Naive B cell (primary cell): ENCODE measurements at places on chromosomes 1 and 21.

GRCh38 chr1:183304440-183305107 is 113.6 kb downstream of the NMNAT2 start:
- DNase-seq: no peak

DNA sequence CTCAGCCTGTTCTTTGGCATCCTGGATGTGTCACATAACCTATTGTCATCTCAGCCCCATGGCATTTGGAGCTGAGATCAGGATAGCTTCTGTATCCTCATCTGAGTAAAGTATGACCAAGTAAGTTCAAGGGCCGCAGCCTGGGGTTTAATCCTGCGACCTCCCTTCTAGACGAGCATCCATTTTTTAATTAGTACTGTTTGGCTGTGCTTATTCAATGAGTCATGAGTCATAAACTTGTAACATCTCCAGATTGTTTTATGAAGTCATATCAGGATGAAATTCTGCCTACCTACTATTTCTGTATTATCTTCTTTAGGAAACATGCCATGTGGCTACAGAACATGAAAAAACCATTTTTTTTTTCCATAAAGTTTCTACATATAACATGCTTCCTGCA is 119.1 kb downstream of the ERG start:
- DNase-seq: no peak

DNA sequence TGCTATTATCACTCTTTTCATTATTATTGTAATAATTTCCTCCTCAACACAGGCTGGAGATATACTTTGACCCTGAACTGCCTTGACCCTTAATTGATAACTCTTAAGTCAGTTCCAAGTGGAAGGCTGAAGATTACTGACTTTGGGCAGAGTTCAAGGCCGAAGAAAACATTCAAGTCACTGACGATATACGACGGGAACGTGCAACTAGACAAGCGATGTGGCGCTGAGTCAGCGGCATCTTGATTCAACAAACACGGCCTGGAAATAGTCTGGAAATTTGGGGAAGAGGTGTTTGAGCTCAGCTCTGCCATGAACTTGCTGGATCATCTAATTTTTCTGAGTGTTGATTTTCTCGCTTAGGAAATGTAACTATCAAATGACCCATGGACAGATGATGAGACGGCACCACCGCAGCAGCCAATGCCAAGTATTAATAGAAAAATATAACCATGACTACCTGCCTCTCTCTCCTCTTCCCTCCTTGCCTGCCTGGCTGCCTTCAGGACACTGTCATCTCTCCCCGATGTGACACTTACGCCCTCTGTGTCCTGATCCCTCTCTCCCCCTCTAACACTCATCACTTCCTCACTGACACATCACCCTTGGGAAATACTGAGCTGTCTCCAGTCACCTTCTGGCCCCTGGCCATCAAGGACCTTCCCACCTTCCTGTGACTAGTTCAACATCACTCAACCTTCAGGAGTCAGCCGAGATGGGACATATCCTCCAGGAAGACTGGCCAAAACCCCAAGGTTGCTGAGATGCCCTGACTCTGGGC is 49.4 kb downstream of the TMCO4 start:
- no peak for DNase-seq

DNA sequence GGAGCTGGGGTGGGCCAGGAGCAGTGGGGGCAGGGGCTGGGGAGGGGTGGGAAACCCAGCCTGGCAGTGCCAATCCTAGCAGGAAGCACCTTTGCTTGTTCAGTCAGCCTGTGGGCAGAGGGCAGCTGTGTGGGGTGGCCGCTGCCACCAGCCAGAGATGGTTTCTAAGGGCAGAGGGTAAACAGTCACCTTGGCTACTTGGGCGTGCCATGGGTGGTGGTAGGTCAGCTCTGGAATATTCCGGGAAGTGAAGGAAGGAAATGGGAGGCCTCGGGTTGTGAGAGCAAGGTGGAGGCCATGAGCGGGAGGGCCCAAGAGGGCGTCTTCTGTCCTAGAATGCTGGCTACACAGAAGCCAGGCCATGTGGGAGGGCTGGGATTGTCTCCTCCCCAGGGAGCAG is 20.7 kb upstream of the WNT4 start:
- DNase-seq: no peak

DNA sequence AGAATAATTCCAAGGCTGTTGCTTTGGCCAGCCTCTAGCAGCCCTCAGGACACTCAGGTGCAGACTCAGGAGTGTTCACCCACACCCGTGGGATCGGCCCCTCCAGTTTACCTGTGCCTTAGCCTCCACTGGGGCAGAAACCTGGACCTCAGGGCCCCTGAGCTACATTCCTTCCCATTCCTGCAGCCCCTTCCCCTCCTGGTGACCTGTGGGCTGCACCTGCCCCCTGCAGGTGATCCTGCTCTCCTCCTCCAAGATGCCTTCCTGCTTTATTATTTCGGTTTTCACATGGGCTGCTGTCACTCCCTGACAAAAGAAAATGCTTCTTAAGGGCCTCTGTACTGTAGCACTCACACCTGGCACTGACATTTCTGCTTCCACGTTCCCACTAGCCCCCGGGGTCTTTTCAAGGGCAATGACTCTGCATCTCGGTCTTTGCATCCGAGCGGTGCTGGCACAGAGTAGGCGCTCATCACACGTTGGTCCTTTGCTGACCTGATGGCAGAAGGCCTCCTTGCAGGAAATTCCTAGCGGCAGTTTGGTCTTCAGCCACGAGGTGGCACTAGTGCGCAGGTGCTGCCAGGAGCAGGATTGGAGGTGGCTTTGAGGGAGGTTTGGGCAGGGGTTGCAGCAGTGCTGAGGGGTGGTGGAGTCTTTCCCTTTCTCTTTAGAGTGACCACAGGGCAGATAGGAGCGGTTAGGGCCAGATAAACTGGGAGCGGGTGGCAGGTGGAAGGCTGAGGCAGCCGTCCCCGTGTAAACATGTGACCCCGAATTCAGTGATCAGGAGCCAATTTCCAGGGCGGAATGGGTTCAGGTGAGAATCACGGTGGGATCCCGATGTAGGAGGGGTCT is 25.3 kb upstream of the ETV3 start:
- peak; percentile 49 for DNase-seq

DNA sequence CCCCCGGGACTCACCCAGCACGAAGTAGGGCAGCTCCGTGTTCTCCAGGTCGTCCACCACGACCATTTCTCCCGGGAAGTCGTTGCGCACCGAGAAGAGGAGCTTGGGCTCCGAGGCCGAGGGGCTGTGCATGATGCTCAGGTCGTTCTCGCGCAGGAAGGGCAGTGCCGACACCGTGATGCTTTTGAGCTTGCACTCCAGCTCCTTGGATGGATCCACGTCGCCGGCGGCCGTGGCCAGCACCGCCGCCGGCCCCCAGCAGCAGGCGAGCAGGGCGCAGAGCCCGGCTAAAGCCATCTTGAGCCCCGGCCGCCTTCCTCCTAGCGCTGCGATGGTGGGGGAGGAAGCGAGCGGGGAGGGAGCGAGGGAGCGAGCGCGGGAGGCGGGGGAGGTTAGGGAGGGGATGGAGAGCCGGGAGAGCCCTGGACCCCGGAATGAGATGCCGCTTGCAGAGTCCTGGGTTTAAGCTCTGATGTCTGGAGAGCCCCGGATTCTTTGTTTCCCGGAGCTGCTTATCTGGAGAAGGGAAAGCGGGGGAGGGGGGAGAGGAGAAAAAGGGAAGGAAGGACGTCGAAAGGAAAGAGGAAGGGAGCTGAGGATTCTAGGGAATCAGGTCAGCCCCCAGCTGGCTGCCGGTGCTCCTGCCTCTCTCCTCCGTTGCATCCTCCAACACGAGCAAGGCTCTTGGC is at the start of gene ASTN1:
Gene ASTN1 (minus strand): TSS at position 333 of the 689 bp plus-strand sequence. CDS start 36 bp downstream, at position 297.
- no peak for DNase-seq

- DNase-seq: no peak
Observed at GRCh38 chr1:32438136-32438535, 26.7 kb upstream of the ZBTB8B start.

DNA sequence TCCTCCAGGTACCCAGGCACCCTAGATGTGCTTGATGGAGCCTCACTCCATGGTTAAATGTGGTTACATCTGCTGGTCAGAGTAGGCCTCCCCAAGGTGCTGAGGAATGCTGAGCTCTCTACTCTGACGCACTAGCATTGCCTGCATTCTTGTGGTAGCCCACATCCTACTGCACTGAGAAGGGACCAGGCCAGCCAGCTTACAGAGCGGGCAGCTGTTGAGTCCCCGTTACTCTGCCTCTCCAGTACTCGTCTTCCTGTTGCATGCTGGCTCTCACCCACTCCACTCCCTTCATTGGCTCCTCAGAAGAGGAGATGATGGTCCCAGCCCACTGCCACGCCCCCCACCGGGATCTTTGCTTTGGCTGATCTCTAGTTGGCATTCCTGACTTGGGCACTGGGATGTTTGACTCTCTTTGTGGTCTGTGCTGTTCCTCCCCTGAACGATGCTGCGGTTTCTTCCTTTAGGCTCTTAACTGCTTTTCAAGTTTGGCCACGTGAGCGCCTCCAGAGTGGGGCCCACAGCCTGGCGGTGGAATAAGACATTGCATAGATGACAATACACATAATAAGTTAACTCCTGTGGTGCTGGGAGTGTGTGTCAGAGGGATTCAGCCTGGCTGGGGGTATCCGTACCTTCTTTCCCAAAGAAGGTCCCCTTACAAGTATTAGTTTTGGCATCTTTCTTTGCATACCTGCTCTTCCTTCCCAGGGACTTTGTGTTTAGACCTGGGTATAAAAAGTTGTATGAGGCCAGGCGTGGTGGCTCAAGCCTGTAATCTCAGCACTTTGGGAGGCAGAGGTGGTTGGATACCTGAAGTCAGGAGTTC is 18.6 kb downstream of the AZIN2 start:
- no peak for DNase-seq

DNA sequence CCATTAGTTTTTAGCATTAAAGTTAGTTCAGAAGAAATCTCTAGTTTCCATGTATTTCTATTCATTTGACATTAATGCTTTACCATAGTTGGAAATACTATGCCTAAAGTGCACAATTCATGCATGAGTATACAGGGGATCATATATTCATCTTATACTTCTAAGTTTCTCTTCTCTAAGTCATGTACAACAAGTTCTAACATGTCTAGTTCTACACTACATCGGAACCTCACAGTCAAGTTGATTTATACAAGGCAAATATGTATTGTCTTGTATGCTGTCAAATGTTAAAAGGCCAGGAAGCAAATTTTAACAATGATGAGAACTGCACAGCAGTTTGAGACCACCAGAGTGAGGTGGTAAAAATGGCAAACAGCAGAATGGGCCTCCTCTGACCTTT is 22.9 kb upstream of the MOB3C start:
- no peak for DNase-seq

- no peak for DNase-seq
Observed at GRCh38 chr1:154695985-154696384, 88.0 kb upstream of the ADAR start.

GRCh38 chr1:18735224-18735997 is 104.8 kb downstream of the PAX7 start:
- DNase-seq: no peak

DNA sequence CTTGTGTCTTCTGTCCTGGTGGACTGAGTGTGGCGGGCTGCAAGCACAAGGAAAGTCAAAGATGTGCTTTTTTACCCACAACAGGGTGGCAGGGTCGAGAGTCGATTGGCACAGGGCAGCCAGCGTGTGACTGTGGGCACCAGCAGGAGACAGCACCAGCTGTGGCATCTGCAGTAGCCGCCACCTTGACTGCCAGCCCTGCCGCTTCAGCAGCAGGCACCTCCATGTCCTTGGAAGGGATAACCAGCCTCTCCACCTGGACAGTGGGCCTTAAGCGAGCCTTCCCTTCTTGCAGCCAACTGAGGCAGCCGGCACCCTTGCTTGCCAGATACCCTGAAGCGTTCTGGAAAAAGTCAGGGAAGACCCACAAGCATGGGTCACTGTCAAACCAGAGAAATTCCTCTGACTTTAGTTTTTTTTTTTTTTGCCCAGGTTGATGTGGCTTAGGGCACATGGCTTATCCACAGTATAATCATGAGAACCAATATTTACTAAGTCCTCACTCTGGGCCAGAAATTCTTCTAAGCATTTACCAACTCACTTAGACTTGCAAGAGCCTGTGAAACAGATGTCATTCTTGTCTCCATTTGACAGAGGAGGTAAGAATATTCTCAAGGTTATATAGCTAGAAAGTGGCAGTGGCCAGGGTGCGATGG is 30.1 kb upstream of the PTGFRN start:
- DNase-seq: no peak

GRCh38 chr21:27017246-27017645 is 50.4 kb upstream of the ADAMTS5 start:
- DNase-seq: no peak

GRCh38 chr1:116534014-116534739 is 36.6 kb downstream of the CD58 start:
- no peak for DNase-seq

DNA sequence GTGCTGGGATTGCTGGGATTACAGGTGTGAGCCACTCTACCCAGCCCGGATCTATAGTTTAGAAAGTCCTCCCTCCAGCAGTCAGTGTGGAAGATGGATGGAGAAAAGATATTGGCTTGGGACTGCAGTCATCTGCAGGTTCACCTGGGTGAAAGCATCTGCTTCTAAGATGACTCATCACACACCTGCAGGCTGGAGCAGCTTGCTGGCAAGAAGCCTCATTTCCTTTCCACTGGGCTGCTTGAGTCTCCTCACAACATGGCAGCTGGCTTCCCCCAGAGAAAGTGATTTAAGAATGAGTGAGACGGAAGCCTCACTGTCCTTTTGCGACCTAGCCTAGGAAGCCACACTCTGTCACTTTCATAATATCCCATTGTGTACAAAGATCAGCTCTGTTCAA is 50.0 kb downstream of the FOXO6 start:
- DNase-seq: no peak

DNA sequence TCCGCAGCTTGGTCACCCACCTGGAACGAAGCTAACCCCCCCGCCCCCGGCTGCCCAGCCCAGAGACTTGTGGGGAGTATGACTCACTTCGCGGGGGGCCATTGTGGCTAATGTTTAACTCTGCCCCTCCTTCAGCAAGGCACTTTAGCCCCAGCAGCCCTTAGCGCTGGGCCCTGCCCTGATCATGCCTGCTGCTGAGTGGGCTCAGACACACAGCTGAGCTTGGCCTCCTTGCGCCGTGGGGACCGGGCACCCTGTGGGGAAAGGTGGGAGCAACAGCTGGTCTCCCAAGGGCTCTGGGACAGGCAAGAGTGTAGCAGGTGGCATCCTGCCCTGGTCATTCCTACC is 6.3 kb upstream of the LAD1 start:
- DNase-seq: no peak

DNA sequence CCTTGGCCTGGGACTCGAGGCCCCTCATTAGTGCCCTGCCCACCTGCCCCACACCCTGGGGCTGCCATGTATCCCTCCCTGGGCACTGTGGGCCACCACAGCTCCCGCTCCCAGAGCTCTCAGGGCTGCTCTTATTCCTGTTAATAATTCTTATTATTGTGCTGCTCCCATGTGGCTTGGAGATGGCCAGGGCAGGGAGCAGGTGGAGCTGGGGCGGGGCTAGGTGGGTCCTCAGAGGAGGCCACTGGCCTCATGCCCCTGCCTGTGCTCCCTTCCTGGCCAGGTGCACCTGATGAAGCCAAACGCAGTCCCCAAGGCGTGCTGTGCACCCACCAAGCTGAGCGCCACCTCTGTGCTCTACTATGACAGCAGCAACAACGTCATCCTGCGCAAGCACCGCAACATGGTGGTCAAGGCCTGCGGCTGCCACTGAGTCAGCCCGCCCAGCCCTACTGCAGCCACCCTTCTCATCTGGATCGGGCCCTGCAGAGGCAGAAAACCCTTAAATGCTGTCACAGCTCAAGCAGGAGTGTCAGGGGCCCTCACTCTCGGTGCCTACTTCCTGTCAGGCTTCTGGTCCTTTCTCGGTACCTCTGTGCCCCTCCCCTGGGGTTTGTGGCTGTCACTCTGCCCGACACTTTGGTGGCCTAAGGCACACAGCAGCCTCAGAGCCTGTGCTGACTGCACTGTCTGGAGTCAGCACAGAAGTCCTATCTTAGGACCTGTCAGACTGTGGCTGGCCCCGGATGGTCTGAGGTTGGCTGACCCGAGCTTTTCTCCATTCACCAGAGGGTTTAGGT is 34.1 kb downstream of the BMP8A start:
- peak; percentile 63 for DNase-seq

- no peak for DNase-seq
Observed at GRCh38 chr1:103362348-103363007, 163.0 kb upstream of the RNPC3 start.
